ENCODE measurements at places on chromosomes 2 and 18.

DNA sequence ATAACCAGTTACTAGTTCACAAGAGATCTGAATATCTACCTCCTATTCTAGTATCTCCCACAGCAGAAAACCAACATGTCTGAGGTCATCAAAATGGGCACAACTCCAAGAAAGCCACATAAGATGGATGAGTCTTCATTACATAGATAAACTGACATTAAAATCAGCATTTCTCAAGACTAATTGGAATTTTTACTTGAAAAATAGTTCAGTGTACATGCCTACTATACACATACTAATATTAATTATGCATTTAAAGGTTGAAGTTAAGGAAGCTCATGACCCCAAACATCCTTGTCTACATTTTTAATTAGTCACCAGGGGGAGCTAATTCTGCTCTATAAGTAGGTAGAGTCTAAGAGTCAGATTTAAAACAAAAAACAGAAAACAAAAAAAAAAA lies 41.9 kb downstream of the ZNF521 start:
- DNase-seq, result no peak

- DNase-seq, result no peak
Measured at GRCh38 chr2:99615247-99615771, 125.5 kb upstream of the REV1 start.

GRCh38 chr2:128280901-128281321 lies 37.8 kb downstream of the HS6ST1 start:
- DNase-seq, result no peak

- no peak for DNase-seq
Measured at GRCh38 chr2:161122772-161123530, 37.3 kb upstream of the TANK start.

GRCh38 chr2:120396013-120396860 lies 50.3 kb downstream of the INHBB start:
- no peak for DNase-seq

DNA sequence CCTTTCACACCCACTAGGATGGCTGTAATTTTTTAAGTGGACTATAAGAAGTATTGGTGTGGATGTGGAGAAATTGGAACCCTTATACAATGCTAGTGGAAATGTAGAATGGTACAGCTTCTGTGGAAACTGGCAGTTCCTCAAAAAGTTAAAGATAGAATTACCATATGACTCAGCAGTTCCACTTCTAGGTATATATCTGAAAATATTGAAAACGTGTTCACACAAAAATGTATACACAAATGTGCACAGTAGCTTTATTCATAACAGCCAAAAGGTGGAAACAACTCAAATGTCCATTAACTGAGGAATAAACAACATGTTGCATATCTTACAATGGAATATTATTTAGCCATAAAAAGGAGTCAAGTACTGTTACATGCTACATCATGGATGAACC lies 17.7 kb downstream of the TANK start:
- no peak for DNase-seq

DNA sequence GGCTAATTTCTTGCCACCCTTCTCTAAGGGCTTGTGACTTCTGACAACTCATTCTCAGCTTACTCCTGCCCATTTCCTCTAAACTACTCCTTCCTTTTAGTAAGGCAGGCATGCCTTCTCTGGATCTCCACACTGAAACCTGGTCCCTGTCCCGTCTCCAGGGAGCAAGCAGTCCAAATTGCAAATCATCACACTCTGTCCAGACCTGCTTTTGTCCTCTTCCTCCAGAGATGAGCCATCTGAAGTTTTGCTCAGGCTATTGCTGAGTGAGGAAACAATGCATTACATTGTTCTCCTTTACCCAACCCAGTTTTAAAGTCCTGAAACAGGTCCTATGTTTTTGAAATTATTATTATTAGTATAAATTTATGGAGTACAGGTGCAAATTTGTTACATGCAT lies 57.3 kb downstream of the ARHGAP25 start:
- no peak for DNase-seq

DNA sequence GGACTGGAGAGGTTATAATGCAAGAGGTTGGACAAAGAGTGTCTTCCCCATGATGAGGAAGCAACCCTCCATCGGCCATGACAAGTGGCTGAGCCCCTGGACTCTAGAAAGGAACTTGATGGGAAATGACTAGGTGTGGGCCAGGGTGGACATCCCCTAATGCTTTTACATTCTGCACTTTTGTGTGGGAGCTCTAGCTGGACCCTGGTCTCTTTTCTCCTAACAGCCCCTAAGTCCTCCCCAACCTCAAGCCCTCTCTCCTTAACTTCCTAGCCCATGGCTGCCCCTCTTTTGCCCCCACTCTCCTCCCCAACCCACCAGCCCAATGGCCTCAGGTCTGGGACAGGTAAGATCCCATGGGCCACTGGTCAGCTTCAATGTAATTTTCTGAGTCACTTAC lies 2.4 kb downstream of the CD207 start:
- DNase-seq, result no peak

DNA sequence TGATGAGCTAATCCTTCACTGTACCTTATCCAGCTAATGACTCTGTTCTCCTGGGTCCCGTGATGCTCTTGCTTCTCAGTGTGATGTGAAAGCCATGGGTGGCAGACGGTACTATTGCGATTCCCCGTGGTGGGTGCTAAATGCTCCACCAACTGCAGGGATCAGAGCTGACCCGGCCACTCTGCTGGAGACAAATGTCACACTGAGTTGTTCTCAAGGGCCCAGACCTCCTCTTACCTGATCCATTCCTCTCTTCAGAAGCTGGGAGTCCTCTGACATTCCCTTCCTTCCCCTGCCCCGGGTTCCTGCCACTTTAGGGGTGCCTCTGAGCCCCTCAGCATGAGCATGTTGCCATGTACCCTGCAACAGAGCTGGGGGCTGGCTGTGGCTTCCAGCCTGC lies 105.1 kb downstream of the MAPK4 start:
- no peak for DNase-seq

GRCh38 chr18:55633032-55633431 lies 45.0 kb upstream of the TCF4 start:
- DNase-seq, result no peak

- peak; percentile 70 for DNase-seq
Measured at GRCh38 chr2:30447149-30448045, at the start of gene LCLAT1. Gene LCLAT1 (plus strand): TSS chr2:30447246. CDS start chr2:30525591, 78,345 bp downstream.

DNA sequence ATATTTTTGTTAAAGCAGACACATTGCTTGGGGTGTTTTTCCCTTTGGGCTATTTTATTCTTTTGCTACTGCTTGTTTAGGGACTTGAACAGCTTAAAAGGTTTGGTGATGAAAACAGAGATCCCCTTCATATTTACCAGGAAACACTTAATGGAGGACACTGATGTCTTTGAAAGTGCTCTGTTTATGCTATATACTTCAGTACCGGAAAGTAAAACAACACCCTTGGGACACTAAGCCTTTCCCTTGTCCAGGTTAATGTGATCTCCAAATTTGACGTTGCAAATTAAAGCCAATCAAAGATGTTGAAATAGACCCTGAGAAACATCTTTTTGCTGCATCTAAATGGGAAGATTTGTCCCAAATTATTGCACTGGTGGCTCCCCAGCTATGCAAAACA lies 564.6 kb upstream of the PKDCC start:
- DNase-seq, result no peak

DNA sequence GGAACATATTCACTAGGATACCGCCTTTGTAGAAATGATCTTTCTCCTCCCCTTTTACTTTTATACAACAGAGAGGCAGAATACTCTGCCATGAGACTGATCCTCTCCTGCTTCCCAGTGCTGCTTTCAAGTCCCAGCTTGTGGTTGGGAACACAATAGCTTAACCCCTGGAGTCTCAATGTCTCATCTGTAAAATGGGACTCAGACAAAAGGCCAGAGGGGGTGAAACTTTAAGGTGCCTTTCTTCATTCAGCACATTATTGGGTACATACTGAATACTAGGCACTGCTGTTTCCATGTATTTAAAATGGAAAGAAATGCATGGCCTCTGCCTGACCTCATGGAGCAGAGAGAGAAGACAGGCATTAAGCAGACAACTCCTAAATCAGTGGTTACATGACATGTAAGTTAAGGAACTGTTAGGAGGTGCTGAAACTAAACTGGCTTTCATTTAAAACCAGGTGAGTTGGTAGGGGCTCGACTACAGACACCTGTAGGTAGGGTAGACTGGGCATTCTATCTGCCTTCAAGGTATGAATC lies 53.8 kb downstream of the MAP4K4 start:
- DNase-seq, result no peak

- DNase-seq, result no peak
Measured at GRCh38 chr2:73985308-73986084, 786 bp downstream of the TET3 start.

- DNase-seq, result no peak
Measured at GRCh38 chr2:118763797-118764196, 83.7 kb downstream of the EN1 start.

GRCh38 chr2:218298314-218298875 lies 6.1 kb upstream of the TMBIM1 start:
- no peak for DNase-seq

- DNase-seq, result no peak
Measured at GRCh38 chr18:22544626-22545025, 126.9 kb upstream of the CTAGE1 start.

GRCh38 chr2:47257946-47258348 lies 102.8 kb upstream of the STPG4 start:
- no peak for DNase-seq

GRCh38 chr2:98487101-98487805 lies 42.6 kb downstream of the INPP4A start:
- no peak for DNase-seq

- no peak for DNase-seq
Measured at GRCh38 chr2:149561309-149561926, 26.2 kb downstream of the MMADHC start.

DNA sequence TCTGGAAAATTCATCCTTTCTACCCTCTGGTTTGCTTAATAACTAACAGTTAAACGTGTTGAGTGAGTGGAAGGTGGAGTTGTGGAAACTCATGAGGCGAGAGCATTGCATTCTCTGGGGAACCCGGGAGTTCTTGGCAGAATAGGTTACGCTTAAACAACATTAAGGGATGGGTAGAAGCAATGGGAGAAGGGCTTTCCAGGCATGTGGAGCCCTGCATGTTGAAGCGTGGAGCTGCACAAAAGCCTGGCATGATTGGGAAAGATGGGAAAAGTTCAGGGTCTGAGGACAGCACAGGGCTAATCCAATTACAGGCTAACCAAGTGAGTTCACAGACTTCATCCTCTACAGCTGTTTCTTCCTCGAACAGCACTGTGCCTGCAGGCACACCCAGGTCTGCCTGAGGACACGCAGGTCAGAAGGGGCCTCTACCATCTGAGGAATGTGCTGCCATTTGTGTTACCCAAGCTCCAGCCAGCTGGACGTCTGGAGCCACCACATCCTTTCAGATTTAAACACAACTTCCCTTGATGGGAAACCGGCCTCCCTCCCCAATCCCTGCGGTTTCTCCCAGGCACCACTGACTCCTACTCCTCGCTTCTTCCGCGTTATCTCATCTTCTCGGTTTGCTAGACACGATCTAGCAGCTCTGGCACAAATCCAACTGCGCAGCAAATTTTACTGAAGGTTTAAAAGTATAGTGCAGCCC lies 164.2 kb downstream of the ANTXR1 start:
- DNase-seq, result no peak

DNA sequence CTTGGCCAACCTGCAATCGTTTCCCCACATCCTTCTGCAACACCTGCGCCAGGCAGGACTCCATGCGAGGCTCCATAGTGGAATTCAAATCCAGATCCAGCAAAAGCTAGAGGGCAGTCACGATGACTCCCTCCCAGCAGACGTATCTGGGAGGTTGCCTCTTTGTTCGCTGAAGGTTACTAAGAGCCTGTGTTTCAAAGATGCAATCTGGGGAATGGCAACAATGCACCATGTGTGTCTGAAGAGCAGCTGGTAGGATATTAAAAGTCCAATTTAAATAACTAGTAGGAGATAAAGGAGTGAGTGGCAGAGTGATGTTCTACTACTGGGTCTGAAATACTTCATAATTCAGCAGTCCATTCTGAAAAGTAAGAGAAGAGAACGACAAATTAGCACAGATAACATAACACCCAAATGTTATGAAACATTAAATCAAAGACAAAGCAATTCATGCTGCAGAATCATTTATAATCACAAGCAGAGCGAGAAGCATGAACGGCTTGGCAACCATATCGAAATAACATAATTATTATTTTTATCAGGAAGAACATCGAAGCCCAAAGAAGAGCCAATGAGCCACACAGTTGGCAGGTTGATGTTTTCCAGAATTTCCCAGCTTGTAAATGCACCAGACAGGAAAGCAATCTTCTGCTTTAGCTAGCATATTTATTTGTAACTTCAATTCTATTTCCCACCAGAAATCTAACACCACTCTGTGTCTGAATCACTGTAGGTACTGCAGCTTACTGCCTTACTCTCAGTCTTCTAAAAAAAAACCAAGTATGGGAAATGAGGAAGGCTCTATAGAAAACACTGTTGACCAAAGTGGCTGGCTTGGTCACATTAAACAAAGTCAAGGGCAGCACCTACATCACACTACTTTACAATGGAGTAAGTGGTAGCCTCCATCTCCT lies 43.2 kb downstream of the CLASP1 start:
- no peak for DNase-seq

GRCh38 chr2:147388217-147388616 lies 456.6 kb upstream of the ACVR2A start:
- DNase-seq, result no peak

DNA sequence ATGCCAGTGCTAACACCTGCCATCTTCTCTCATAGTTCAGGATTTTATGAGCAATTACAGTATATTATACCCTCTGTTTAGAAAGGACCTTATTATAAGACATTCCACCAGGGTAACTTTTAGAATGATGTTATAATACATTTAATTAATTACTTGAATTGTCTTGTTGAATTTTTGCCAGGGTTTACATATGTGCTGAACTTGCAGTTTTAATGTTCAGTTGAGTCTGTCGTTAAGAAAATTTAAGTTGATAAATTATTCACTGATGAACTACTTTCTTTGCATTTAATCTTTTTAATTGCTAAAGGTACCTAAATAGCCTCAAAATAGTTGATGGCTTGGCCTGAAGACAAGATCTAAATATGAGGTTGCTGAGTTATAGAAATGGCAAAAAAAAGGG lies 68.1 kb downstream of the SCN2A start:
- DNase-seq, result no peak

GRCh38 chr2:127100251-127101047 lies 6.5 kb downstream of the BIN1 start:
- no peak for DNase-seq

DNA sequence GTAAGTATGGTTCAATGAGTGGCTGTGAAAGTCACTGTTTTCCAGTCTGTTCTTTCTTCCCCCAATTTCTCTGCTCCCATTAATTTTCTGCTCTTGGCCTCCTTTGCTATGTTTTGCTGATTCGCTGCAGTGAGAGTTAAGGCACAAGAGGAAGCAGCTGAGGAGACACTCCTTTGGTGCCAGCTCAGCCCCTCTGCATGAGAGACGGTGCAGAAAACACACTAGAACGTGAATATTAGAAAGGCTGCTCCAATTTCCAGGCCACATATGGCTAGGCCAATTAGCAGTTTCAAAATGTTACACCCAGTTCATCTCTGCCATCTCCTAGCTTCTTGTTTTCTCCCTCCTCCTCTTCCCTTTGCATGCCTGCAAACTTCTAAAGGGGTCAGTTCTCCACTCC lies 38.9 kb downstream of the AKAIN1 start:
- no peak for DNase-seq
